ENCODE measurements at places on chromosomes 16 and 17.

DNA sequence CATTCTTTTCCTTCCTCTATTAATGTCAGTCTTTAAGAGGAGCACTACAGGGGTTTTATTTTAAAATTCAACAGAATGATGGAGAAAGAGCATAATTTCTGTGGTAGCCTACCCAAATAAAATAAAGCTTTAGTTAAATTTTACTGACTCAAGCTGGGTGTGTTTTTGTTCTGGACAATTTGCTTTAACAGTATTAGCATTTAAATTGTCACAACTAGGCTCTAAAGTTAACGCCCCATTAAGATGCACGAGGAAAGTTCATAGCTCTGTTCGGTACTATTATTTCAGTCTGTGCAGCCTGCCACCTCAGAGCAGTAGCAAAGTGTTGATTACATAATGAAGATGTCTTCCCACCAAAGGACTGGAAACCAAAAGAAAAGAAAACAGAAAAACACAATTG is 52.0 kb downstream of the CDK12 start:
- DNase-seq: no peak

- no peak for DNase-seq
Measured at GRCh38 chr16:66289051-66289680, 77.3 kb upstream of the CDH5 start.

DNA sequence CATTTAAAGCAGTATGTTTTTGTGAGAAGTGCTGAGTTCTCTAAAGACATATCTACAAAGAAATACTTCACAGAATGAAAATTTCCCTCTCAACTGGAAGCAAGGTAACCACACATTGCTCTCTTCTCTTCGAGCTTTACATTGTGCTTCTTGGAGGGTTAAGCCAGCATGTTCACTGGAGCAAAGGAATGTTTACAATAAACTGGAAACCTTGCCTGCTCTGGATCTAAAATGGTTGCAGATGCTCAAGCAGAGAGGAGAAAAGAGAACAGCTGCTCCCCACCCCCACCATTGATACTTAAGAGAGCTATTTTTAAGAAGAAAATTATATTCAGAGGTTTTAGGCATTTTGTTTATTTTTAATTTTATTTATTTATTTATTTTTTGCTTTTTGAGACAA is 213.1 kb downstream of the CEP112 start:
- no peak for DNase-seq

DNA sequence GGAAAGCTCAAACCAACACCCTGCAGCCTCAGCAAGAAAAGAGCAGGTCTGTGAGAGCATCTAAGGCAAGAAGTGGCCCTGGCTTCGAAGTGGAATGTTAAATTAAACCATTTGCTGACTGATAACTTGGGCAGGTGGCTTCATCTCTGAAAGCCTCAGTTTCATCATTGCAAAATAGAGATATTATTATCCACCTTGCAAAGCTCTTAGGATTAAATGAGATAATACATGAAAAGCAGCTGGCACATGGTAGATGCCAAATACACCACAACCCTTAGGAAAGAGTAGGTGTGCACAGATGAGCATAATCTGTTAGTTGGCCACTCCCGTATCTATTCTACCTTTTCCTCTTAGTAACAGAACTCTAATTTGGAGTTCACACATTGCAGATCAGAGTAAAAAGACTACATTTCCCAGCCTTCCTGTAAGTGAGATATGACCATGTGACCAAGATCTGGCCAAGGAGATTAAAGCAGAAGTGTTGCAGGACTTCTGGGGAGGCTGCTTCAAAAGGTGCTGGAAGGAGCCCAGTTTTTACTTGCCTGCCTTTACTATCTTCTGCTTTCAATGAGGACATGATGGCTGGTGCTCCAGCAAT is 288.7 kb downstream of the SOX9 start:
- no peak for DNase-seq

GRCh38 chr16:69522041-69522578 is 43.7 kb upstream of the NFAT5 start:
- DNase-seq: no peak

- no peak for DNase-seq
Measured at GRCh38 chr17:27496005-27496404, 39.8 kb downstream of the KSR1 start.

DNA sequence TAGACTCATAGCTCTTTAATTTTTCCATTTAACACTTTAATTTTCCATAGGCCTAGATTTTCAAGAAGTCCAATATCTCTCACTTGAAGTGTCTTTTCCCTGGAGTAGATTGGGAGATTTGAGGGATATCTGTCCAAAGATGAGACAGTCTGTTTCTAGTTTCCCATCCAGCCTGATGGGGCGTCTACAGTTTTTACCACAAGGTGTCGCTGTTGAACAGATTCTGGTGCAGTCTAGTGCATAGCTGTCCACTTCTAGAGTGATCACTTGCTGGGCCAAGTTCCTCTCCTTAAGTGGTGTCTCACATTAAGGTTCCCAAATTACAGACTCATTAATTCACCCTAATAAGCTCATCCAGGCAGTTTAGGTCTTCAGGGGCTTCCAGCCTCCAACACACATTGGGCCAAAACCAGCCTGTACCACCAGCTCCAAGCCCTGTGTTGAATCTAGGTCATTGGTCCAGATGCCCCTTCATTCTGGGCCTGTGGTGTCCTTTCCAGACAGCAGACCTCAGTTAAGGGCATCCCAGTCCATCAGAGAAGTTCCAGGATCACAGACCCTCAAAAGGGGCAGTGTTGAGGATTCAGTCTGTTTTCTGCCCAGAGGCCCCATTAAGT is 9.4 kb downstream of the SNX20 start:
- peak; percentile 76 for DNase-seq

- DNase-seq: no peak
Measured at GRCh38 chr16:78249056-78249455, 149.6 kb downstream of the WWOX start.

DNA sequence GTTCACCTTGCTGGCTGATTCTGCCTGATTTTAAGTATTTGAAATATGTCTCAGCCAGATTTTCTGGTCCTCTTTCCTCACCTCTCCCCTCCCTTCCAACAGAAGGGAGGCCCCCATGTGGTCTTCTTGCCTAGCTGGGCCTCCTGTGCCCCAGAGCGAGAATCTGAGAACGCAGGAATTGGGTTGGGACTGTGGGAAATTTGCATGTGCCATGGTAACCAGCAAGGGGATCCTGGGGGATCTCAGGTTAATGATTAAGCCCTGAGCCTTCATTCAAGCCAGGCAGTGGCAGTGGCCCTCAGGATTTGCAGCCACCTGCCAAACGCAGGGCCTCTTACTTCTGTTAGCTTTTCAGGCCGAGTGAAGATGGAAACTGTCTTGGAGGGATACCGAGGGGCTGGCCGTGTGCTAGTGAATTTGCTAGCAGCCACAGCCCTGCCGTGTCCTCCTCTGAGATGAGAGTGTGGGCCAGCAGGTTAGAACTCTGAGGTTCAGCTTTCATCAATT is 40.2 kb downstream of the KSR1 start:
- no peak for DNase-seq

DNA sequence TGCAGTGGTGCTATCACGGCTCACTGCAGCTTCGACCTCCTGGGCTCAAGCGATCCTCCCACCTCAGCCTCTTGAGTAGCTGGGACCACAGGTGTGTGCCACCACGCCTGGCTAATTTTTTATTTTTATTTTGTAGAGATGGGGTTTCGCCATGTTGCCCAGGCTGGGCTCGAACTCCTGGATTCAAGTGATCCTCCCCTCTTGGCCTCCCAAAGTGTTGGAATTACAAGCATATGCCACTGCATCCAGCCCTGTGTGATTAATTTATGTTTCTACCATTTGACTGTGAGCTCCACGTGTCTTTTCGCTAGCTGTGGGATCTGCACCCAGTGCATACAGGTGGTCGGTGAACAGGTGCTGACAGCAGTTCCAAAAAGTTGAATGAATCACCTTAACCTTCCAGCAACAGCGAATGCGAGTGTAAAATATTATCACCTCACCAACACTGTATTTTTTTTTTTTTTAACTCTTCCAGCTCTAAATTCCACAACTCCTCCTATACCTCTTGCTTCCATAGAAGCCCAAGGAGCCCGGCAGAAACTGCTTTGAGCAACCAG is 484 bp upstream of the NUDT7 start:
- DNase-seq: no peak

GRCh38 chr17:79947351-79948031 is 88.2 kb downstream of the TBC1D16 start:
- DNase-seq: no peak

DNA sequence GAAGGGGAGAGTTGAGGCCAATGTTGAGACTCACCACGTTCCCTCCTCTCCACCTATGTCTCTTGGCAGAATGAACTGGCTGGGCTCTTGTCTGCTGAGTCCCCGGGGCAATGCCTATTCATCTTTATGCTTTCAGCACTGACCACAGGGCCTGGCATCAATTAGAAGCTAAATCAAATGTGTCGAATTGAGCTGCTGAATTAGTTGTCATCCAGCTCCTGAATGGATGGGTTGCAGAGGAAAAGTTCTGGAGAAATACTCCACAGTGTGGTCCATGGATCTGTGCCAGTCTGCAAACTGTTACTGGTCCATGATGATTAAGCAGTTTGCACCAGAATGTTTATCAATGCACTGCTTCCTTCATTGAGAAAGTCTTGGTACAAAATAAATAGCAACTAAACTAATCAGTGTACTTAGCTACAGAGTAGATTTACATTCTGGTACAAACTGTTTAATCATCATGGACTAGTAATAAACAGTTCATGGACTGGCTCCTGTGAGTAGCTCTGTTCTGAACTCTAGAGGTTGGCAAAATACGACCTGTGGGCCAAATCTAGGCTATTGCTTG is 4.6 kb downstream of the CNGB1 start:
- DNase-seq: no peak

GRCh38 chr16:2238150-2238837 is 2.0 kb downstream of the DNASE1L2 start:
- DNase-seq: no peak

DNA sequence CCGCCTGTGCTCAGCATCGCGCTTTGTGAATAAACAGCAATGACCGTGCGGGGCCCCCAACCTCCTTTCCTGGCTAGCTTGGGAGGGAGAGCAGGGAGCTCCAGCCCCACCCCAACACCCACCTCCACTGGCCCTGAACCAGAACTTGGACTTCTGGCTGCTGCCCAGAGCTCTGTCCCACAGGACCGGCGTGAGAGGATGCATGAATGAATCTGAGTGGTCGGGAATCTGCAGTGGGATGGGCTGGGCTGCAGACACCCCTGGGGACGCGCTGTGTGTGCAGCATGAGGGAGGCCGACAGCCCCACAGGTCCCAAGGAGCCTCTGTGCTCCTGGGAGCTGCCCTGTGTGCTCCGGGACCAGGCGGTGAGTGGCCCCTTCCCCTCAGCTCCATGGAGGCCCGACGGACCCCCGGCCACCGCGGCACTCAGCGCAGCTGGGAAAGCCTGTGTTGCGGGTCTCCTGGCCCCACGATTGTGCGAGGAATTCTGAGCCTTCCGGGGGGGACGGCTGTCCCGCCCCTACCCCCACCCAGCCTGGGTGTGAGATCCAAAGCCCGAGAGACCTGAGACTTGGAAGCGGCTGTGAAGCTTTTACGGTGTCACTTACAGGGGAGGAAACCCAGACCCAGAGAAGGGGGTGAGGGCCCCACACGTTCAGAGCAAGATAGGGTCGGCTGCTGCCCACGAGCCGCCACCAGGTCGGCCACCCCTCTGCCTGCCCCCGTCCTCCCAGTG is 5.4 kb downstream of the PIEZO1 start:
- DNase-seq: no peak

- peak; percentile 37 for DNase-seq
Measured at GRCh38 chr16:23869052-23869451, 33.3 kb downstream of the PRKCB start.

- no peak for DNase-seq
Measured at GRCh38 chr16:84979516-84979915, 31.8 kb downstream of the ZDHHC7 start.

DNA sequence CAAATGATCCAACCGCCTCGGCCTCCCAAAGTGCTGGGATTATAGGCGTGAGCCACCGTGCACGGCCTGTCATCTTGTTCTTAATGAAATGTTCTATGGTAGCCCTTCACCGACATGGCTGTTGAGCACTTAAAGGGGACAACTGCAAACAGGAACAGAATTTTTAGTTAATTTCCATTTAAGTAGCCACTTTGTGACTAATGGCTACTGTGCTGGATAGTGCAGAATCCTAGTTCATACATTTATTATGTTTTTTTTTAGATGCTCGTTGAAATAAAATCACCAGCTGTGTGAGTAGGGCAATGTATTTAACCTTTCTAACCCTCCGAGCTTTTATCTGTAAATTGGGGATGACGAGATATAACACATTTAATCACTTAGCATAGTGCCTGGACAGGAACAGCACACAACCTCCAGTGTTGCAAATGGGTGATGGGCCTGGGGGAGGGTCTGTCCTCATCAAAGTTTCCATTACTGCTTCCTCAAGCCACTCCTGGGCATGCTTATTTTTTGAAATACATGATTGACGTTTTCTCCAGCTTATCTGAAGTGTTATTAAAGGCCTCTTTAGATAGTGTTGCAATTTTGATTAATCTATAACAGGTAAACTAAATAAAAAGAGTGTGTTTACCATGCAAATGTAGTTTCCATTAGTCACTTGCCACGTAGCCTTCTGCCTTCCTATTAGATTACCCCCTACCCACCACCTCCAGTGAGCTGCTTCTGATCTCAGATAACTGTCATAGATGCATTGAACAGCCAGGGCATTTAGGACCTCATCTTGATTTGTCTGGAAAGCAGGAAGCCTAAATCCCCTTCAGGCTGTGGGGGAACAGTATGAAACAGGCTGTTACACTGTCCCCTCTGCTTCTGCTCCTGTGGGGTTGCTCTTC is 42.5 kb upstream of the TANC2 start:
- DNase-seq: no peak
